ENCODE measurements at places on chromosomes 11 and 22. TPM values are rescaled to one million over a fixed set of nuclear protein-coding genes. Genes with fewer than 3 reads are reported as not detected.

The CRELD2 gene
- 27.4 TPM for total RNA-seq

The GUCD1 gene
- total RNA-seq = 275 TPM

GRCh38 chr22:33539902-33540751, 380.1 kb downstream of the LARGE1 start:
- DNase-seq = peak; percentile 76

The NPAS4 gene
- total RNA-seq = not detected

The GGTLC2 gene
- total RNA-seq = not detected

- peak; percentile 29 for DNase-seq
These were observed 23.5 kb upstream of the WNT11 start for GRCh38 chr11:76229690-76230240.

DNA sequence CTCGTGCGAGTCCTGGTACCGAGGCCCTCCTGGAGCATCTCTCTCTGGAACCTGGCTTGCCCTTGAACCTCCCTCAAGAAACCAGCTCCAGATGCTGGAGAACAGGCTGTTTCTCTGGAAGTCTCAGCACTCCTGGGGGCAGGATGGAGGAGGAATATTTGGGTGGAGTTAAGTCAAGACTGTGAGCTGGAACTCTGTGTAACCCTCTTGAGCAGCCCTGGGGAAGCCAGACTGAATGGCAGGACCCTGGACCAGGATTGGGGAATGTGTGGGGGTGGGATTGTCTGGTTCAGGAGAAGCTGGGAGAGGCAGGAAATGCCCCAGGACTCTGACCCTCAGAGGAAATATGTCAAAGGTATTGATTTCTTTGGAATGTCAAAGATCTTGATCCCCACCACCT, 7.7 kb downstream of the CREB3L1 start:
- DNase-seq = no peak

DNA sequence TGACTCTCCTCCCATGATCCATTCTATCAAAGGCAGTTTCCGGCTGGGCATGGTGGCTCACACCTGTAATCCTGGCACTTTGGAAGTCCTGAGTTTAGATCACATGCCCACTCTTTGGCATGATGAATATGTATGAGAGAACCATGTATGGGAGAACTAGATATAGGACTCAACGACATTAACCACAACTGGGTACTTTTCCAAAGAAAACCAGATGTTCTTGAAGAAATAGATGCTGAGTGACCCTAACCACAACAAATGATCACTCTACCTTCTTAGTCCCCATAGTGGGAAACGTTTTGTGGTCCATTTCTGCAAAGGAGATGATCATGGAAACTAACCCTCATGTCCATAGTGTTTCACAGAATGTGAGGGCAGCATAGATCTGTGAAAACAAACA, 13.6 kb downstream of the FJX1 start:
- no peak for DNase-seq

DNA sequence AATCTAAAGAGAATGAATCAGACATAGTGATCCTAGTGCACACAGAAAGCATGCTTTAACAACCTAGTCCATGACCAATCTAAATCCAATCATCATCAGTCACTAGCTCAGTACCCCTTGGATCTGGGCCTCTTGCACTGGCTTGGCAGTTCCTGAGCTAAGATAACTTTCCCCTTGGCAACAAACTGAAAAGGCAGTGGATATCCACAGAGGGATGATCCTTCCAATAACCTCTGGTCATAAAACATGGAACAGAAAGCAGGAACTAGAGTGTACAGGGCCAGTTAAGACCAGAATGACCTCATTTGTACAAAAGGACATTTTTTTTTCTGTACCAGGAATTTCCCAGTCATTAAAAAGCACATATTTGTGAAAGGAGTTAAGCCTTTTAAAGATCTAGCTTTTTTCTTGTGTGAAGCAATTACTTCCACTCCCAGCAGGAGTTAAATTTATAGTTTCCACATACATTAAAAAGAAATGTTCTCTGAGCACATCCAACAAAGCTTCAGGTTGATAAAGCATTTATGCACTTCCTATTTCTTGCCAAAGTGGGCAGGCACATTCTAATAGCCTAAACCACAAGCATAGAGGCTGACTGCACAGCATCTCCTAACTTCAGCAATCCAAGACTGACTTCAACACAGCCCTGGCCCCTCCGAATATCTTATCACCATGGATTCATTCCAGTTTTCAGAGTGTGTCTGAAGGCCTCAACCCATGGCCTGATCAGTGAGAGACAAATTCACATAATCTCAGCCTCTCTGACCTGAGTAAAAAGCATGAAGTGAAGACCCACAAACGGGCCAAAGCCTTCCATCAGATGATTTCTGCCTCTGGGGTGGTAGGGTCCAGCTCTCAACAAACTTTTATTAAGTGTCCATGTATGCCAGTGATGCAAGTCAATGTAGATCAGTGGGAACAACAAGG, 29.9 kb downstream of the GUCY1A2 start:
- DNase-seq = no peak

The F2 gene
- total RNA-seq = not detected

- no peak for DNase-seq
These were observed 194.6 kb downstream of the DDX10 start for GRCh38 chr11:108859510-108859909.

DNA sequence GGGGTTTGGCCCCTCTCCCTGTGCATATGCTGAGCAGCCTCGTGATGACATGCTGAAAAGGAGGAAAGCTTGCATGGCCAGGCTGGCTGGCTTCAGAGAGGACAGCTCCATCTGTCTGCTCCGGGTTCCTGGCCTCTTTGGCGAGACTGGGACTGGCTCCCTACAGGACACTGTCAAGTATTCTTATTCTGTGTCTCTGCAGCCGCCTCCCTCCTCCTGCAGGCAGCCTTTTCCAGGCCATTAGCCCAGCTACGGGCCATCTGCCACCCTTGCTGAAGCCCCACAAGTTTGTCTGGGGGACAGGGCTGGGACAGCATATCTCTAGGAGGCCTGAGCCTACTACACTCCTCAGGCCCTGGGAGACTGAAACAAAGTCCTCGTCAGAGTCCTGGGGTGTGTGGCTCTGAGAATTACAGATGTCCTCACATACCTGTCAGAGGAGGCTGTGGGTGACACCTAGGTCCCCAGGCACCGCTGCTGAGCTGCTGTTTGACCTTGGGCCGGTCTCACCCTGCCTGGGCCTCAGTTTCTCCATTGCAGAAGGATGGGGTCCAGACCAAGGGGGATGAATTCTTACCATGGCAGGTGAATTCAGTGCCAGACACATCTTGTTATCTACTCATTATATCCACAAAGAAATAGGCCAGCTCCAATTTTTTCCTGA, 11.0 kb downstream of the MRGPRG start:
- peak; percentile 12 for DNase-seq

GRCh38 chr11:110795112-110795624, 82.9 kb upstream of the ARHGAP20 start:
- DNase-seq = no peak

The NLRP14 gene
- not detected for total RNA-seq

DNA sequence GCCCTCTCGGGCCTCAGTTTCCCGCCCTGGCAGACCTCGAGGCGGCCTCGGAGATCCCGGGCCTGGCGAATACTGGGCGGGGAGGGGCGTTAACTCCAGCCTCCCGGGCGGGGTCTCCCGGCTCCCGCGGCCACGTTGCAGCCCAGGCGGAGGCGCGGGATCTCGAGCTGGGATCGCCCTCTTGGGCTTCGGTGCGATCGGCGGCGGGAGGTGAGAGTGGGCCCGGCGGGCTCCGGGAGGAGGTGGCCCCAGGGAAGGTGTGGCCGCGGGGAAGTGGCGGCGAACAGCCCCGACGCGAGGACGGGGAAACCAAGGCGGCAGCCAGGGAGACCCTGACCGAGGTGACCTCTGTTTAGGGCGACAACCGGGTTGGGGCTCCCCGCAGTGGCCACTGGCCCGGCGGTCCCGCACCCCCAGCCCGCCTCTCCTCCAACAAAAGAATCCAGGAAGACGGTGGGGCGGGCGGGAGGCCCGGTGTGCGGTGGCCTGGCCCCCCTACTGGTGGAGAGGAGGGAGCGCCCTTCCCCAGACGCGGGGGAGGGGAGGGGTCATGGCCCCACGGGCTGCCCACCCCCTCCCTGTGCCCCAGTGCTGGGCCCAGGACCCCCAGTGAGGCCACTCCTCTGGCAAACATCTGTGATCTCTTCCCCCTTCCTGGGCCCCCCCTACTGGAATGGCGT, at the start of gene PHETA2:
Gene PHETA2, plus strand, starts transcription at position 117 of the 680 bp plus-strand sequence. CDS start 3,046 bp downstream, outside the sequence.
- DNase-seq = peak; percentile 75

GRCh38 chr22:49970528-49971231, 10.1 kb downstream of the PIM3 start:
- DNase-seq = peak; percentile 94

The OR52H1 gene
- not detected for total RNA-seq

The SNX32 gene
- not detected for total RNA-seq

DNA sequence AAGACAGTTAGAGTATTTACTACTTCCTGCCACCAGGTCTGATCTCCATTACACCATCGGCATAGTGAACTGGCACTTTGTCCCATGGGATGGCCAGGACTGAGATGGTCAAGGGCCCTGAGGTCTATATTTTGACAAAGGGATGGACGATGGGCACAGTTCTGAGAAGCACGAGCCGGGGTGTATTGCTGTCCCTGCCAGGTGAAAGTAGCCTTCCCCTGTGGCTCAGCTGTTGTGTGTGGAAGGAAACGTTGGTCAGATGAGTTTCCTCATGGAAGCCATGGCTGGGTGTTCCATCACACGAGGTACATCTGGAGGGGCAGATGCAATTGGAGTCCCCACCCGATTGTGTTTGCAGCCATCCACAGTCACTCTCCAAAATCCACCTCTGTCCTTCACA, 27.9 kb upstream of the BRSK2 start:
- DNase-seq = no peak

GRCh38 chr11:64745521-64746328, 1.8 kb upstream of the RASGRP2 start:
- DNase-seq = peak; percentile 93

- no peak for DNase-seq
These were observed 10.0 kb downstream of the DIXDC1 start for GRCh38 chr11:111947143-111947542.

DNA sequence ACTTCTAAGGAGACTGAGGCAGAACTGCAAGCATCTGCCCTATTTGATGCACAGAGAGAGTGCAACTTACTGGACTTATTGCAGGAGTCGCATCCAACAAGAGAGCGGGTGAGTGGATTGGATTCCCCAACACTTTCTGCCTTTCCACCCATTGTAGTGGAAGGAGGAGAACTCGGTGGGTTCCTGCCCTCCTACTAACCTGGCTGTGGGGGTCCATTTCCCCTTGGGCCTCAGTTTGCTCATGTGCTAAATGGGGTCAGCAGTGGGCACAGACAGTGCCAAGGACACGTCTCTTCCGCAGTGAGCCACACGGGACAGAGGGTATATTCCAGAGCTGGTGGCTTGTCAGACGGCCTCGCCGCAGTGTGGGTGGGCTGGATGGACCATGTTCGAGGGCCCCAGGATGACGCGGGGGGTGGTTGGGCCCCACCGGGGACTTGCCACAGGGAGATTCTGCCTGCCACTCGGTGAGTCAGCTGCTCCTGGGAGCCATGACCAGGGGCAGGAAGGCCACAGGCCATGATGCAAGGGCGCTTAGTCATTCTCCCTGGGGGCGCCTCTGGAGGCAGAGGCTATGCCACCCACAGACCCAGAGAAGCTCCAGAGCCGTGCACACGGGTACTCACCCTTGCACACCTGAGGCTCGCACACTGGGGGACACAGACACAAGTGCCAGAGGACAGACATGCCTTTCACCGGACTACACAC, 8.2 kb downstream of the ALX4 start:
- no peak for DNase-seq

The OR8D4 gene
- total RNA-seq = not detected

DNA sequence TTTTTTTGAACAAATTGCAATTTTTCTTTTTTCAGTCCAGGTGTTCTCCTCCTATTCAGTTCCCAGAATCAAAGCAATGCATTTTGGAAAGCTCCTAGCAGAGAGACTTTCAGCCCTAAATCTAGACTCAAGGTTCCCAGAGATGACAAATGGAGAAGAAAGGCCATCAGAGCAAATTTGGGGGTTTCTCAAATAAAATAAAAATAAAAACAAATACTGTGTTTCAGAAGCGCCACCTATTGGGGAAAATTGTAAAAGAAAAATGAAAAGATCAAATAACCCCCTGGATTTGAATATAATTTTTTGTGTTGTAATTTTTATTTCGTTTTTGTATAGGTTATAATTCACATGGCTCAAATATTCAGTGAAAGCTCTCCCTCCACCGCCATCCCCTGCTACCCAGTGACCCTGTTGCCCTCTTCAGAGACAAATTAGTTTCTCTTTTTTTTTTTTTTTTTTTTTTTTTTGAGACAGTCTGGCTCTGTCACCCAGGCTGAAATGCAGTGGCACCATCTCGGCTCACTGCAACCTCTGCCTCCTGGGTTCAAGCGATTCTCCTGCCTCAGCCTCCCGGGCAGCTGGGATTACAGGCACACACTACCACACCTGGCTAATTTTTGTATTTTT, 6.2 kb upstream of the UBE4A start:
- no peak for DNase-seq

DNA sequence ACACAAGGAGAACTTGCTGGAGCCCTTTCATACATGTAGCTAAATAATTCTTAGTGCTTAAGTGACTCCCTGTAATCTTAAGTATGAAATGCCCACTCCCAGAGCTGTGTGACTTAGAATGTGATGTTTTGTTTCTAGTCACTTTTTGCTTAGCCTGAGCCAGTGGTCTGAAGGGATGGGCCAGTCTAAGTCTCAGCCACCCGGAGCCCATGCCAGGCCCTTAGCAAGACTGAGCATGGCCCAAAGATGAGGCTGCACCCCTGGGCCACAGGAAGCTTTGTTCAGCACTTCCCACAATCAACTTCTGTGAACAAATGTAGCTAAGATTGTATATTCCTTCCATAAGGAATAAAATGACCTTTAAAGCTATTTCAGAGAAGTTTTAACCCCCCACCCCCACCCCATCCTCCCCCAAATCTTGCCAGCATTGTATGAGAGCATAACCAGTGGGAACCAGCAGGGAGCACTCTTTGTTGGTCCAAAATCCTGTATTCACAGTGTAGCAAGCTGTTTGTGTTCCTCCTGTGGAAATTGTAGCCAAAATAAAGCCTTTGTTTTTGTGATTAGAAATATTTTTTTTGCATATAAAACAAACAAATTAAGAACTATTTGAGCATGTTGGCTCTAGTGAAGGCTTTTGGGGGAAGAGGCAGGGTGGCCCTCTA, 73.8 kb upstream of the GAL start:
- no peak for DNase-seq

DNA sequence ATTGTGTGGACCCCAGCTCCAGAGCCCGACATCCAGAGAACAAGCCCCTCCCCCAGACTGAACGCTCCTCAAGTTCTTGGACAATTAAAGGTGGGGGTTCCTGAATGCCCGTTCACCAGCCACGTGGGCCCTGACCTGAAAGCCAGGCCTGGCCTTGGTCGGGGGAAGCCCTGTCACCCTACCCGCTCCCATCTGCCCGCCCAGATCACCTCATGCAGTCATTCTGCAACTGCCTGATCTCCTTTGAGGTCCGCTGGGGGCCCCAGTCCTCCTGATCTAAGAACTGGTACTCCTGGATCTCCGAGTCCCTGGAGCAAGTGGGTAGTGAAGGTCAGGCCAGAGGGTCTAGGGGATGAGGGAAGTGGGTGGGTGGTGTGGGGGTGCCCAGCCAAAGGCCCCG, 9.1 kb upstream of the NAALADL1 start:
- DNase-seq = no peak

The OR51A2 gene
- not detected for total RNA-seq
